T1000 (cell line): ENCODE measurements at places on chromosomes 5 and 9.

DNA sequence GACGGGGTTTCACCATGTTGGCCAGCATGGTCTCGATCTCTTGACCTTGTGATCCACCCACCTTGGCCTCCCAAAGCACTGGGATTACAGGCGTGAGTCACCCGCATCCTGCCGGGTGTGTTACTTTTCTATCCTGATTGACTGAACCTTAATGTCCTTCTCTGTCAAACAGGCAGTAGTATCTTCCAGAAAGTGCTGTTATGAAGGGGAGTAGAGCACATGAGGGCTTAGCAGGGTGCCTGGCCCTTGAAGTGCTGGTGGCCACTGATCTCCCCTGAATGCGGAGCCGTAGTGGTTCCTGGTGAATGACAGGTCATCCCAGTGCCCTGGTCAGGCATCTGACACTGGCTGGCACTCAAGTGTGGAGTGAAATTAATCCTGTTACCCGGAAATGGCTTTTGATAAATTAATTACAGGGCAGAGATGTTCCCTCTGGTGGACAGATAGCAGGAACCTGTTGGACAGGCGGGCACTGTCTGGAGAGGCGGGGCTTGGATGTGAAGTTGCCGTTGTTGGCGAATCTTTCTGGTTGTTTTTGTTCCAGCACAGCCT lies 28.4 kb downstream of the PRRC2B start:
- no peak for DNase-seq

DNA sequence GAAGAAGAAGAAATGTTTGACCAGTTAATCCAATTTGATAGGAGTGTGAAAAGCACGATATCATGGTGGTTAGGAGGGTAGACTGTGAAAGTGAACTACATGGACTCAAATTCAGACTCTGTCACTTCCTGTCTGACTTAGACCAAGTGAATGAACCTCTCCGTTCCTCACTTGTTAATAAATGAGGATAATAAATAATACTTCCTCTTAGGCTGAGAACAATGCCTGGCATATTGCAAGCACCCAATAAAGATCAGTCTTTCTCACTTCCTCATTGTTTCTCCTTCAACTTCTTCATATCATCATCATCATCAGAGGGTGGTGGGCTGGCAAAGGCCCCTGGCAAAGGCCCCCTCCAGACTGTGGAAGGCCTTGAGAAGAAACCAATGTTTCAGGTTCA lies 148.7 kb downstream of the CDK5RAP2 start:
- DNase-seq, result no peak

DNA sequence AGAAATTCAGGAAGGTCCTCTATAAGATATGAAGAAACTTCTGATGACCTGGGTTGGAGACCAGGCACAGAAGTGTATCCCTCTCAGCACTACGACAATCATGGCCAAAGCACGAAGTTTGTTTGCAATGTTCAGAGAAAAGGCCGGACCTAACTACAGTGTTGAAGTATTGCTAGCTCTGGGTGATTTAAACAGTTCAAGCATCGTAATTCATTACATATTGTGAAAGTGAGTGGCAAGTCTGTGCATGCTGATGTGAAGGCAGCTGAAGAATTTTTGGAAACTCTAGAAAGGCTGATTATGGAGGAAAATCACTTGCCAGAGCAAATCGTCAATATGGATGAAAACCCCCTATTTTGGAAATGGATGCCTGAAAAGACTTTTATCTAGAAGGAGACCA lies 67.2 kb upstream of the PANK3 start:
- no peak for DNase-seq

GRCh38 chr5:76716456-76717157 lies 681 bp downstream of the F2R start:
- DNase-seq, result no peak

GRCh38 chr5:113760486-113760885 lies 247.0 kb downstream of the YTHDC2 start:
- no peak for DNase-seq

GRCh38 chr5:109691996-109692395 lies 2.3 kb downstream of the MAN2A1 start:
- no peak for DNase-seq

DNA sequence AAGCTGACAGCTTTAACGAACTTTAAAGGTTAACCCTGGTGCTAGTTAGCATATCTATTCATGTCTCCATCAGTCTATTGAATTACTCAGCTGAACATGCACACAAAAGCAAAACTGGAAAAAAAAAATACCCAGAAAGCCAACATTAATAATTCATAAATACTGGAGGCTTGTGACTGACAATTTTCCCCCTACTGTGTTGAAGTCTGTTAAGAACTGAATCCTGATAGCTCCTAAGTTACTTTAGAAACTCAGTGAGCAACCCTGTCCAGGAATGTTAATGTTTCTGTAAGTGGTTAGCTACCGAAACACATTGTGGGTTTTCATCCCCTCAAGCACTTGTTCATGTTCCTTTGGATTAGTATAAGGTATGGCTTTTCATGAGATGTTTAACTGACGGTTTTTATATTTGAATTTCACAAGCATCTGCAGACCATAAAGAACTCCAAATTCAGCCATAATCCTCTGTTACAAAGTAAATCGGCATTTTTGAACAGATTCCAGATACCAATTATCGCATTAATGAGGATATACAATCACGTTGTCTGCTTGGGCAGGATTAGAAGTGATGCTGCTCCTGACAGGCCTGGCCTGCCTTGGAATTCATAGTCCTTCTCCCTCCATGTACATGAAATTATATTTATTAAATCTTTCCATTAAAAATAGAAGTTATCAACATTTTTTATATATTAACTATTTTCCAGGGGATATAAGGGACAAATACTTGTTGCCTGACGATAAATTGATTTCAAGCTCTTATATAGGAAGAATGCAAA lies 331.2 kb downstream of the TLE4 start:
- no peak for DNase-seq

DNA sequence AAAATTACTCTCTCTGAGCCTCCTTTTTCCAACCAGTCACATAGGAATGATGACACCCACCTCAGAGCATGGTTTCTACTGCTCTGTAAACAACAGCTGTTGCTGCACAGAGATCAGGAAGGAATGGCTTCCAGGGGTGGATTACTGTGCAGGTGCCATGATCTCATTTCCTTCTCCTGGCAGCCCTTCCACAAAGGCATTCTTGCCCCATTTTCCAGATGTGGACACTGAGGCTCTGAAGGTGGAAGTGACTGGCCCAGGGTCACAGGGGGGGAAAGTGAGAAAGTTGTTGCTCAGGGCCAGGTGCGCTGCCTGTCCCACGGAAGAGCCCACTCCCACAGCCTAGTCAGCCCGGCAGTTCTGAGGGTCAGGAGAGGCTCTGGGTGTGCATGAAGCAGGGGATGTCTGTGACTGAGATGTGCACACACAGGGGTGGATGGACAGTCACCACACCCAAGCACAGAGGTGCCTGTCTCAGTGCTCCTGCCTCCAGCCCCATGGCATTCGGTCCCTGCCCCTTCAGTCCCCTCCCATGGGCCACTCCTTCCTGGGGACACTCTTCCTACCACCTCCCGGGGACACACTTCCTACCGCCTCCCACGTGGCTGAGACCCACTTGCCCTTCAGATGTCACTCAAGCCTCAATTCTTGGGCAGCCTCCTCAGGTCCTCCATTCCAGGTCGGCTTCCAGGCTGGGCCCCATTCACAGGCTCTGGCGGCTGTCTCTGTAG lies 17.0 kb downstream of the FGFR4 start:
- DNase-seq, result no peak

- DNase-seq, result no peak
These were observed 20.0 kb upstream of the GRPEL2 start for GRCh38 chr5:149325166-149325735.

DNA sequence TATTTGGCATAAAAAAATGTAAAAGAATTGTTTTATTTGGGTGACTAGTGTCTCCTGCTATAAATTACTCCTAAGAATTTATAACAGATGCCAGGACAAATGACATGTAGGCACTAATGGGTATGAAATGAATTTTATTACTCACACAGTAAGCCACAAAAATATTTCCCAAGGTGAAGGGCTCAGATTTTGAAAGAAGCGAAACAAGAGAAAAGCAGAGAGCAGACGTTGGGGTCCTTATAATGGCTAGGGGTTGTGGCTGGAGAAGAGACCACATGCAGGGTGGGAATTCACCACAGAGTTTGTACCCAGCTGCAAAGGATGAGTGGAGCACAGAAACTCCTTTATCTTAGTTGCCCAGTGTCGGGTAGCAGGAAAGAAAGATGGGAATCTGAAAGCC lies 45.0 kb upstream of the PRR16 start:
- DNase-seq, result no peak

GRCh38 chr5:119629339-119629738 lies at the start of gene FAM170A:
FAM170A (plus strand) TSS chr5:119629558; CDS start chr5:119629769, 211 bp downstream.
- no peak for DNase-seq

GRCh38 chr9:96015876-96016686 lies 140.6 kb downstream of the ERCC6L2 start:
- no peak for DNase-seq

DNA sequence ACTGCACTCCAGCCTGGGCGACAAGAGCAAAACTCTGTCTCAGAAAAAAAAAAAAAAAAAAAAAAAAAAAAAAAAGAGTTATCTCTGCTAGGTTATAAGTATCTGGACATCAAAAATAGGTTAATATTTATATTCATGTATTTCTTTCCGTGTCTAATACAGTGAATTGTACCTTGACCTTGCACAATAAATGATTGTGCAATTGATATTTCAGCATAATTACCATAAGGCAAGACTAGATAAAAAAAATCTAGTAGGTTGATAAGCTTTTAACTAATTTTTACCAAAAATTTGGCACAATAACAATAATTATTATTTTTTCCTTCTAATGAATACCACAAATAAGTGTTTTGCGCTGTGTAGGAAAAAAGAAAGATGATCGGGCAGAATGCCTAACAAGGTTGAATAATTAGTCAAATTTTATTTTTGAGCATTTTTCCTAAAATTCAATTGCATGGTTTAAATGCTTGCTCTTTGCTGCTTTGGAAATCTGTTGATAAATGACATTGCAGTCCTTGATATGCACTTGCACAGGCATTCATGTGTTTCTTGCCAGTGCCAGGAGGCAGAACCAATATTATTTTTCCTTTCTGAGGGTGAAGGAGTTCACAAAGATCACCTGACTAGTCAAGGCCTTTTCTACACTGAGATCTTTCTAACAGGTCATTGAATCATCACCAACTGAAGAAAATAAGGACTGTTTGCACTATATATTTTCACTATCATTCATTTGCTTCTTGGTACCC lies 127.5 kb downstream of the ARRDC3 start:
- no peak for DNase-seq

GRCh38 chr9:112173489-112174221 lies 1.4 kb downstream of the SUSD1 start:
- no peak for DNase-seq

DNA sequence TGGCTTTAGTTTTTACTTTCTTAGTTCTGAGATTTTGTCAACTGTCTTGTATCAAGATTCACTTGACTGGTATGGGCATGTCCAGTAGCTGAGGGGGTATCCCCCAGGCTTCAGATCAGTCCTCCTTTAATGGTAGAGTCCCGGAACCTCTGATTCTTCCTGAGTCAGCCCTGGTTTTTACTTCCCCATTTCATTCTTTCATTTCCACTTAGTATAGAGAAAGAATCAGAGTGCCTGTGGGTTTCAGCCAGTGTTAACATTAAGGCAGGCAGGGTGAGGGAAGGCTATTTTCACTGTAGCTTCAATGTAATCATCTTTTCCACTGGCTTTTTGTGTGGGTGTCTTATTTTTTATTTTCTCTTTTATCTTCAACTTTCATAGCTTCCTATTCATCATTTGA lies 8.3 kb upstream of the COMMD10 start:
- no peak for DNase-seq

GRCh38 chr5:94266170-94266569 lies 352.2 kb downstream of the KIAA0825 start:
- no peak for DNase-seq

DNA sequence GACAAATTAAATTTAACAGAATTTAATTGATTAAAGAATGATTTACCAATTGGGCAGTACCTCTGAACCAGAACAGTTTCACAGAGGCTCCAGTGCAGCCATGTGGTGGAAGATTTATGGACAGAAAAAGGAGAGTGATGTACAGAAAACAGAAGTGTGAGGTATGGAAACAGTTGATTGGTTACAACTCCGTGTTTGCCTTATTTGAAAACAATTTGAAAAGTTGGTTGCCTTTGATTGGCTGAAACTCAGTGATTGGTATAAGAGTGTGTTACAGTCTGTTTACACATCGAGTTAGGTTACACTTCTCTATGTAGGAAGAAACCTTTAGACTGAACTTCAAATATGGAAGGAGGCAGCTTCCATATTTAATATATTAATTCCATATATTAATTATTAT lies 30.1 kb downstream of the KIAA1958 start:
- DNase-seq, result no peak

DNA sequence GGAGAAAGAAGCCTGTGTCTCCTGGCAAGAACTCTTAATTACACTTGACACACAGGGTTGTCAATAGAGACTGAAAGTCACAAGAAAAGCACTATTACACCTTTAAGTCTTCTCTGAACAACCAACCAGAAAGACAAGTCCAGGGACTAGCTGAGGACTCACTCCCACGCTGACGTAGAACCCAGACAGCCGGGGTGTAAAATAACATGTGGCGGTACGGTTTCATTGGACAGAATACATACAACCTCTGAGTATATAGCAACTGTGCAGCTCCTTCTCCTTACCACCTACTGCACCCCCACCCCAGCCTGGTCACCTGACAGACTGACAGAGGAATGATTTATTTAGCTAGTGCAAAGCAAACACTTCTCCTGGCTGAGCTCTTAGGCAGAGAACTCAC lies 103.4 kb upstream of the RASEF start:
- no peak for DNase-seq

DNA sequence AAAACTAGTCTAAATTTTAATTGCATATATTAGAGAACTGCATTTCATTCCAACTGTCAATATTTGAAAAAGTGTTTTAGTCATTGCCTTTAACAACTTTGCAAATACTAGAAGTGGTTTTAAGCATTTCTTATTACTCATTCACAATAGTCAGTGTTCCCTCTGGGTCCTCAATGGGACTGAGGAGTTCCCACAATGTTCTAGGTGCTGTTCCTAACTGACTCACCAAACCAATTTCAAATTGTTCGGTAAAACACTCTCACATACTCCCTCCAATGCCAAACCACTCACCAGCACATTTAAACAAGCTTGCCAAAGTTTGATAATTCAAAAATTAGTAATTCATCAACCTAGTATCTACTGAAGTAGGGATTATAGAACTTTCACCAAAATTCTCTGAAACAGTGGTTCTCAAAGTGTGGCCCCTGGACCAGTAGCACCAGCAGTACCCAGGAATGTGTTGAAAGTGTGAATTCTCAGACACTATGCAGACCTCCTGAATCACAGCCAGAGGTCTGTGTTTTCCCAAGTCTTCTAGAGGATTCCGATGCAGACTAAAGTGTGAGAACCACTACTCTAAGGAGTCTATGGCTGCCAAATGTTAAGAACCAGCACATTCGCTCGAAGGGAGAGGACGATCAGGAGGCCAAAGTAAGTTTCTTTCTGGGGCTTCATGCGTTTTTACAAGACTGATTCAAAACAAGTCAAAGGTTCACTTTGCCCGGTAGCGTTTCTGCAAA lies 72.8 kb downstream of the APBA1 start:
- DNase-seq, result no peak

- DNase-seq, result no peak
These were observed 6.3 kb downstream of the PCDH1 start for GRCh38 chr5:141871870-141872269.

GRCh38 chr9:98442541-98442940 lies 187.1 kb upstream of the TBC1D2 start:
- no peak for DNase-seq

- no peak for DNase-seq
These were observed 356.4 kb downstream of the EFNA5 start for GRCh38 chr5:107314330-107314729.
